ENCODE measurements at places on chromosomes 1 and 21.
A peak's percentile ranks its signal among the peaks of the same experiment; 100 is the strongest.

DNA sequence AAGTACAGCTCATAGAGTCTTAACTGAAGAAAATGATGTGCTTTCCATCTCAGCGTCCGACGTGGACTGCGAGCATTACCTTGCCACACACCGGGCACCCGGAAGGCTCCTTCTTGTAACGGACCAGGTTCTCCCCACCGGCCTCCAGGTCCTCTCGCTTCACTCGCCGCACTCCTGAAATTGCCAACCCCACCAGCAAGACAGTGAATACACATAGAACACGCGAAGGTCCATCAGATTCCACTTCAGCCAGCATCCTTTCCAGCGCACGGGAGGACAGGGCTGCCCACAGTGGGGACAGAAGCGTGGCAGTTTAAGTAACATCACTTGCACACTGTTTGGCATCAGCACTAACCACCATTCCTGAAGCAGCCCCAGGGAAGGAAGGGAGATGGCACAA, 53.3 kb downstream of the PRDM15 start:
- DNase-seq, result no peak

DNA sequence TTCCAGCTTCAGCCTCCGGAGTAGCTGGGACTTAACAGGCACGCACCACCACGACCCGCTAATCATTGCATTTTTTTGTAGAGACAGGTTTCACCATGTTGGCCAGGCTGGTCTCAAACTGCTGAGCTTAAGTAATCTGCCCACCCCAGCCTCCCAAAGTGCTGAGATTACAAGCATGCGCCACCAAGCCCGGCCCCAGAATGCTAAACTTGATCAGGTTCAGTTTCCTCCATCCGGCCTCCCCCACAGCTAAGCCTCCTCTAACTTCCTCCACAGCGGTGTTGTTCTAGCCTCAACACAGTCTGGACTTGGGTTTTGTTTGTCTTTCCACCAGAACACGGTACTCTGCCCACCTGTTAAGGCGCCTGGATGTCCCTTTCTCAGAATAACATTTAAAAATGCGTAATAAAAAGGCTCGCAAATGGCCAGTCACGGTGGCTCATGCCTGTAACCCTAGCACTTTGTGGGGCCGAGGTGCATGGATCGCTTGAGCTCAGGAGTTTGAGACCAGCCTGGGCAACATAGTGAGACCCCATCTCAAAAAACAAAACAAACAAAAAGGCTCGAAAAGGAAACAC, 2.4 kb downstream of the PARP1 start:
- DNase-seq, result no peak

DNA sequence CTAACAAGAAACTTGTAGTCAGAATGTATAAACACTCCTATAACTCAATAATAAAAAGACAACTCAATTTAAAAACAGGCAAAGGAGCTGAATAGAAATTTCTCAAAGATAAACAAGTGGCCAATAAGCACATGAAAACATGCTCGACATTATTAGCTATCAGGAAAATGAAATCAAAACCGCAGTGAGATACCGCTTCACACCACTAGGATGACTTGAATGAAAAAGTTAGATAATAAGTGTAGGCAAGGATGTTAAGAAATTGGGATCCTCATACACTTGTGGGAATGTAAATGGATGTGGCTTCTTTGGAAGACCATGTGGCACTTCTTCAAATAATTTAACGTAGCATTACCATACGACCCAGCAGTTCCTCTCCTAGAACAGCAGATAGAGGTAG, 8.9 kb downstream of the RALGPS2 start:
- no peak for DNase-seq

- DNase-seq, result no peak
Observed at GRCh38 chr1:30471307-30471706, 252.1 kb downstream of the MATN1 start.

GRCh38 chr1:35660581-35661473, 19.5 kb upstream of the PSMB2 start:
- DNase-seq, result no peak

DNA sequence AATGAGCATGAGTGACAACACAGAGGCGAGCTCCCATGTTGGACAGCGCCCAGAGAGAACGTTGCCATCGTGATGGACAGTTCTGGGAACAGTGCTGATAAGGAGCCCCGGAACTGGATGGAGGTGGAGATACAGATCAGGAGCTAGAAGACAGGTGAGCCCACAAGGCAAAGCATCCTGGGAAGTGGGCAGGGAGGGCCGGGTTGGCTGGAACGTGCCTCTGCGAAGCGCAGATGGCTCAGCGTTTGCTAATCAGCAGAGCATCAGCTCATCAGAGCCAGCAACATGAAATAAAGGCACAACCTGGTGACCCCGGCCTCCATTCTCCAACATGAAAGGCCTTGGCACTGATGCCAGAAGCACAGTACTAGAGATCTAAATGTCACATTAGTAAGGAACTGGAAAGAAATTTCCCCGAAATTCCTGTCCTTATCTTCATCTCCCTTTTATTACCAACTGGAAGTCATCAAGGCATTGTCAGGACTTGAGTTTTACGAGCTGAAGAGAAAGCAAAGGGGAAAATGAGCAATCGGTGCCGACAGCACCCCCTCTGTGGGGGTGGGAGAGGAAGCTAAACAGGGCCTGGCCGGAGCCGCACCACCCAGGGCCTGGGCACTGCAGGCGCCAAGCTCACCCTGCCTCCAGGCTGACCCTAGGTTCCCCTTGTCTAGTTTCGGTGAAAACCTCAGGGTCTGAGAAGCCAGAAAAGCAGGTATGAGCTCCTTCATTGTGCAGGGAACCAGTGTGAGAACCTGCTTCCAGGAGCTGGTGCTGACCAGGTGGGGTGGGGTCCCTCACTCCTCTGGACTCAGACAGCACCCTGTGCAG, 19.9 kb downstream of the ABCA4 start:
- no peak for DNase-seq

DNA sequence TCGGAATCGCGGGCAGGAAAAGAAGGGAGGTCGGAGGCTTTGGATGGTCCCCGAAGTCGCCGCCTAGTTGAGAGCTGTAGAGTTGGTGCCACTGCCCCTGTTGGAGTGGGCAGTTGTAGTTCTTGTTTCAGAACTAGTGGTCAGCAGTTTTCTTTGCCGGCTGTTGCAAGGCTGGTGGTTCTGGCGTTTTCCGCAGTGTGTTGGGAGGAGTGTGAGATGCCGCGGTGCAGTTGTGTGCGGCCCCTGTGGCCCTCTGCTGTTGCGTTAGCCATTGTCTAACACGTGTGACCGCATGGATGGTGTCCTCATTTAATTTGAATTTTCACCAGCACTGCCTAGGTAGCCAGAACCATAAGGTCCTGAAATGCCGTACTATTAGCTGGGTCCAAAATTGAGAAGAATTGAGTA, 1.4 kb downstream of the ARF1 start:
- DNase-seq, result no peak

- no peak for DNase-seq
Observed at GRCh38 chr1:173257805-173258204, 50.7 kb upstream of the TNFSF4 start.

DNA sequence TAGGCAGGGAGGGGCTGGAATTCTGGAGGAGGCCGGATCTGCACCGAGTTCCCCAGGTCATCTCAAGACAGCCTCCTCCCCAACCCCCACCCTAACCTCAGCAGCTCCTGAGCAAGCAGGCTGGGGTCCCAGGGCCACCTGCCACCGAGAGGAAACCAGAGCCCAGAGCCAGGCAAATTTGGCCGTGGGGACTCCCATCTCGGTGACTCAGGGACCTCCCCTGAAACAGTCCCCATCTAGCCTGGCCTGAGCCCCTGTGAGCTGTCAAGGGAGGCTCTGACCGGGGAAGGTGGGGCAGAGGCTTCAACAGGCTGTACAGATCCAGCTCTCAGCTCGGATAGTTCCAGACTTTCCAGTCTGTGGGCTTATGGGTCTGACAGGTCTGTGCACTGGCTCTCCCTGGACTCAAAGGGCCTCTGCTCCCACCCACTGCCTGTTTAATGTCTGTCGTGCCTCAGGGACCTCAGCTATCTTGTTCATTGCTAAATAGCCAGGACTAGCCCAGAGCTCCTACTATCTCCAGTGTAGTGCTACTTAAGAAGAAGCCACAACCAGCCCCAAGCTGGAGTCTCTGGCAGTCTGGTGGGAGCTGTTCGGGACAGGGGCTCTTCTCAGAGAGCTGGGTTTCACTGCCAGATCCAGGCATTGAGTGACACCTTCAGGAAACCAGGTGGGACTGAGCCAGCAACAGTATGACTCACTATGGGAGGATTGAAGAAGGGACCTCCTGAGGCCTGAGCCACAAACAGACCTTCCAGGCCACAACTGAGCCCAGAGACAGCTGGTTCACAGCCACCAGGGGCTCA, 25.6 kb downstream of the MATN1 start:
- DNase-seq, result peak; percentile 43

DNA sequence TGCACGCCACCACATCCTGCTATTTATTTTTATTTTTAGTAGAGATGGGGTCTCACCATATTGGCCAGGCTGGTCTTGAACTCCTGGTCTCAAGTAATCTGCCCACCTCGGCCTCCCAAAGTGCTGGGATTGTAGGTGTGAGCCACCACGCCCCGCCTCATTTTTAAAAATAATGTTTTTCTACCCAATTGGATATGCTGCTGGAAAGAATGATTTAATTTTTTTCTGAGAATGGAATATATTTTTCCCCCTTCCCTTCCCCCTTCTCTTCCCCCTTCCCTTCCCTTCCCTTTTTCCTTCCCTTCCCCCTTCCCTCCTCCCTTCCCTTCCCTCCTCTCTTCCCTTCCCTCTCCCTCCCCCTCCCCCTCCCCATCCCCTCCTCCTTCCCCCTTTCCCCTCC, 17.7 kb upstream of the HMGN1 start:
- no peak for DNase-seq

- DNase-seq, result no peak
Observed at GRCh38 chr1:160087118-160087662, 5.9 kb downstream of the KCNJ9 start.

DNA sequence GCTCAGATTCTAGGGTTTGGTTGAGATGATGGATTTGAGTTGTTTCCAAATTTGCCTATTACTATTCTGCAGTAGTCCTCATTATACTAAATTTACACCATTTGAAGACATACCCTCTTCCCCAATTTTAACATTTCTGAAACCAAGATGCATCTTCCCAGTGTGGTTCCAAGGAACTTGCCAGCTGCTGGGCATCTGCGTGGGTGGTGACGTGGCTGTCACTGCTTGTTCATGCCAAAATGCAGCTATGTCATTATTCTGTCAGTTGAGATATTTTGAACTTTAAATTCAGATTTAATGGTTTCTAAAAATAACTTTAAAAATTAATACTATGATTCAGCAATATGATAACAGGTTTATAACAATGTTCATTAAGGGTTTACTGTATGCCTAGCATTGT, 1.2 kb downstream of the ZFP69 start:
- no peak for DNase-seq

GRCh38 chr1:221557013-221557412, 184.9 kb downstream of the DUSP10 start:
- DNase-seq, result no peak

- DNase-seq, result no peak
Observed at GRCh38 chr21:35297665-35298064, 248.6 kb upstream of the RUNX1 start.

DNA sequence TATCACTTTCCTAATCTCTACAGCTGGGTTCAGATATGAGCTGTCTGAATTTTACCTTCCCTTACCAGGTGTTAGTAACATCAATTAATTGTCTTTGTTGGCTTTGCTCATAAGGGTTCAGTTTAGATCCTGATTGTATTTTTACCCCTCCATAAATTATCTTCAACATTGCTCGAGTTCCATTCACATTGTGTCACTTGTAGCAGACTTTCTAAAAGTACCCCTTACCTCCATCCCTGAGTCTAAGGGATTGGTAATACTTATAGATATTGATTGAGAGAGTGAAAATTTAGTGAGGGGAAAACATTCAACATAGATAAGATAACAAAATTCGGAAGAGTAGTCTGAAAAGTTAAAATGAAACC, 7.3 kb downstream of the RASAL2 start:
- no peak for DNase-seq

GRCh38 chr1:212485913-212486618, 53.3 kb downstream of the NENF start:
- DNase-seq, result peak; percentile 79

DNA sequence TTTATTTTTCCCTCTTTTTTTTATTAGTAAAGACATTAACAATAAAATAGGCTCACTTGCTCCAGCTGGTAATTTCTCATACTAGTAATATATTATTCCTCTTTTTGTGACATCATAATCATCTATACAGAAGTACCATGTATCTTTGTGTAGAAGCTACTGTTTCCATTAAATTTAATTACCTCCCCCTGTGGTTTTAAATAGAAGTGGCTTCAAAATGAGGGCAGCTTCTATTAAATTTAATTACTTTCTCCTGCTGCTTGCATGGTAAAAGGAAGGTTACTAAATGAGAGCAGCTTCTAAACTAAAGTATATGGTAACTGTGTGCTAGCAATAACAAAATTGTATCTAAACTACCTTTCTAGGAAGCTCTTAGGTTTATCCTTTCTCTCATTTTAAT, 94.0 kb downstream of the DPYD start:
- DNase-seq, result no peak

DNA sequence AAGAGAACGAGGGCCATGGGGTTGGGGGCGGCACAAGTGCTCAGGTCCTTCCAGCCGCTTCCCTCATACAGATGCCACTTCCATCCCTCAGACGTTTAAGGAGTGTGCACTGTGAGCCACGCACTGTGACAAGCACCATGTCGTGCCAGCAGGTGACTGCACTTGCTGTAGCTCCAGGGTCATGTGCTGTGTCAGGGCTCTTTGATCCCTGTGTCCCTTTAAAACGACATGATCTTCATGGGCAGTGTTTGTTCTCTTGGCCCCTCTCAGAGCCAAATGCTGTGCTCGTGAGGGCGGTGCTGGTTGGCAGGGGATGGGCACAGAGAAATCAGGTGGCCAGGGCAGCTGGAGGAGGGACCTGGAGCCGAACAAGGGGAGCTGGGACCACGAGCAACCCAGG, 19.9 kb downstream of the IL10RB start:
- DNase-seq, result no peak

DNA sequence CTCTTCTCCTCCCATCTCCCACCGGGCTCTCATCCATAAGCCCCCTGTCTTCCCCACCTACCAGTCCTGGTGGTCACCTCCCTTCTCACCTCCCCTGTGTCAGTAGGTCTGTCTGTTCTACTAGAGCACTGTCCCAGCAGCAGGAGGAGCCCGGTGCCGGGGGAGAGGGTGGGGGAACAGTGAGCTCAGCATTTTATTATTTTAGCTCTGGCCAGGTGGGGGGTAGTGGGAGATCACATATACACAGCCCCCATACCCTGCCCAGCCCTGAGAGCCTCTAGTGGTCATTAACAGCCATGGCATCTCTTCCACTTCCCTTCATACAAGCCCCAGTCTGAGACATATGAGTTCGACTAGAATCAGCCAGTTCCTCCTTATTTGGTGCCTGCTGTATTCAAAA, at the start of gene TMOD4:
TMOD4 (minus strand) TSS at position 119 of the 400 bp plus-strand sequence. CDS start 1,106 bp downstream, outside the sequence.
- DNase-seq, result no peak
